ENCODE measurements at places on chromosomes 13 and 19.

DNA sequence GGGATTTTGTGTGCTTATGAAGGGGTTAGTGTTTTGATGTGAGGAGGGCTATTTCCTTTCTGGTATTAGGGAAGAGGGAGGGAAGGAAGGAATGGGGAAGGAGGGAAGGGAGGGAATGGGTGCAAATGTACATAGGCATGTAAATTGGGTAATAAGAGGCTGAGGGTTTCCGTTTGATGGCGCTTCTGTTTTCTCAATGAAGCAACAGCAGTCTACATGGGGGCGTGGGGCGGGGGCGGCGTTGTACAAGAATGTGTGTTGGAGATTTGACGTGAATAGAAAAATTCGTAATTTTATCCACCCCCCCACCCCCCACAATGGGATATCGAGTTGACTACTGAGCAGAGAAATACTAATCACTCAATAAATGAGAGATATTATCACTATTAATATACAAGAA, 52.5 kb downstream of the PDS5B start:
- no peak for DNase-seq

DNA sequence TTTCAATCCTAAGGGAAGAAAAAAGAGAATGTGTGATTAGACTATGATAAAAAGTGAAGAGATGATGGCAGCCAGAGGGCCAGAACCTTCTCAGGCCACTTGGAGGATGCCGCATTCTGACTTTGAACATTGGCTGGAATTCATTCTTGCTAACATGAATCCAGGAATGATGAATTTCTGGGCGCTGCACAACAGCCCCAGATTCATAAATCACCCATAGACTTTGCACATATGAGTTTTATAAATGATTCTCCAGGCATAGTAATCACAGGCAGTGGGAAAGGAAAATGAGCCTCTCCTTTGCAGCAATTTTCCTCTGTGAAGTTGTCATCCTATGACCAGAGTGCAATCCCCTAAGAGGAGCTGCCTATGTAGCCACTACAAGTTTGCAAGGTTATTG, 555.4 kb downstream of the KCTD12 start:
- DNase-seq, result no peak

GRCh38 chr19:55486971-55487923, 989 bp upstream of the SSC5D start:
- peak; percentile 93 for DNase-seq

GRCh38 chr19:54047616-54048015, 16.1 kb downstream of the VSTM1 start:
- DNase-seq, result no peak

DNA sequence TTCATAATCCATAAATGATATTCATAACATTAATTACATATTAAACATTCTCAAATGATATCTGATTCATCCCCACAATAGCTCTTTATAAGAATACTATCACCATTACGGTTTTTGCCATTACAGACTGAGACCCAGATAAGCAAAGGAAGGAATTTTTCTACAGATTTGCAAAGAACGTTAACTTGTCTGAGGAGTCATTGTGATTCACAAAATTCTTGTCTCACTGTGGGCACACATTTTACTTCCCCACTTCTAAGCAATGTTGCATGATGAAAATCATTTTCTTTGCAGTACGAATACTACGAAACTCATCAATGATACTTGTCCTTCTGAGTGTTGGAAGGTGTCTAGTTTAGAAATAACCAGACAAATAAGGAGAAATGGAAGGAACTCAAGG, 70.1 kb downstream of the NALCN start:
- DNase-seq, result peak; percentile 16

GRCh38 chr19:39539165-39539517, 820 bp downstream of the EID2 start:
- DNase-seq, result no peak

- DNase-seq, result no peak
These were observed 74.2 kb upstream of the ZNF536 start for GRCh38 chr19:30297969-30298368.

GRCh38 chr19:1756264-1756663, 3.0 kb downstream of the ONECUT3 start:
- DNase-seq, result no peak

DNA sequence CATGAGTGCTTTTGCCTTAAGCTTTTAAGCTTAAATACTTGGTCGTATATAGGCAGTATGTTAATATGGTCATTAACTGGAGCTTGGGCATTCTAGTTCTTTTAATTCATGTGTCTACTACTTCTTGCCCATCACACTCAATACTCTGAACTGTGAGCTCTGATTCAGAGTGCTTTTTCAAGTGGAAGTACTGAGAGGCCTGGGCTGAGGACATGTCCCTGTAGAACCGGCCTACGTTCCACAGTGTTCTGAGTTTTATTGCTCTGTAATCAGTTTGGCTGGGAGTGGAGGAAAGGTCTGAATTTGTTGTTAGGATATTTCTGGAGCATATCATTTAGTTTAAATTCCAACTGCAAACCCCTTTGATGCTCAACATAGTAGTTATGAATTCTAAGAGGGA, 1744.8 kb upstream of the MIR17HG start:
- no peak for DNase-seq

DNA sequence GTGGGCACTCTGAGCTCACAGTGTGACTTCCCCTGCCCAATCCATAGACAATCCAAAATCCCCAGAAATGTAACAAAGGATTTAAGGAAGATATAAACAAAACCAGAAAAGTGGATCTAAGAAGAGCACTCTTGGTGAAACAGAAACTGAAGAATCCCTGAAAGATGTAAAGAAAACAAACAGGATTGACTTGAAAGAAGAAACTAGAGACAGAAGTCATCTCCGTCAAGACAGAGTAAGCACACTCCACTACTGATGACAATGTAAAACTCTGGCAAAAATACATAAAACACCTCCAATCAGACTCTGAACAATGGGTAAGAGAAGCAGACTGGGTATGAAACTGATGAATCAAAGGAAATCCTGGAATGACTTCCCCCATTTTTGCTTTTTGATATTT, 13.5 kb downstream of the TUBGCP3 start:
- no peak for DNase-seq

DNA sequence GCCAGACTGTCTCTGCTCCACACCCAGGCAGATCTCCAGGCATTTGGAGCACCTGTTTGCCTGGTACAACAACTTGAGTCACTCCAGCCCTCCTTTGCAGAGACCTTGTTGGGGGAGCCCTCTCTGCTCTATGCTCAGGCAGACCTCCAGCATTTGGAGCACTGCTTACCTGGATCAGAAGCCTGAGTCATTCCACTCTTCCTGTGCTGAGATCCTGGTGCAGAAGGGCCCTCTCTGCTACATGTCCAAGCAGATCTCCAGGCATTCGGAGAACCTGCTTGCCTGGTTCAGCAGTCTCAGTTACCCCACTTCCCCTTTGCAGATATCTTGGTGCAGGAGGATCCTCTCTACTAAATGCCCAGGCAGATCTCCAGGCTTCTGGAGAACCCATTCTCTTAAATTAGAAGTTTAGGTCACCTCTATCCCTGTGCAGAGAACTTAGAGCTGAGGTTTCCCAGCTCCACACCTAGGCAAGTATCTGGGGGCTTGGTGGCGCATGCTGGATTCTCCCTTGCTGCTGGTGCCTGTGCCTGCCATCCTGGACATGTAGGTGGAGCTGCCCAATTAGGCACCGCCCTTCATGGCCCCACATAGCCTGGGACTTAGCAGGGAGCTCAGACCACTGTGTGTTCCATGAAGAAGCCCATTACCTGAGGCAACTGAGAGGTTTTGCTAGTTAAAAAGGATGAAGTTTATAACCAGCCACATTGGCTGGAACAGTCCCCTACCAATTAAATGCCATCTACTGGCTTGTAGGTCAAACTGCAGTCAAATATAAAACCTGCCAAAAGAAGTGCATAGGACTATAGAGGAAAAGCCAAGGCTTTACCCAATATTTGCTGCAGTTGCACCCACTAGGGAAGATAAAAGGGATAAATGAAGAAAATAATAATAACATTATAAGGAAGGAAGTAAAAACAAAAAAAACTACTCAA, 97.6 kb upstream of the SLITRK6 start:
- no peak for DNase-seq

- no peak for DNase-seq
These were observed 676 bp downstream of the CD320 start for GRCh38 chr19:8307400-8307964.

Measured in AG09309 (cell line).